Iris pigment epithelial cell (primary cell): ENCODE measurements at places on chromosomes 3 and 15.

DNA sequence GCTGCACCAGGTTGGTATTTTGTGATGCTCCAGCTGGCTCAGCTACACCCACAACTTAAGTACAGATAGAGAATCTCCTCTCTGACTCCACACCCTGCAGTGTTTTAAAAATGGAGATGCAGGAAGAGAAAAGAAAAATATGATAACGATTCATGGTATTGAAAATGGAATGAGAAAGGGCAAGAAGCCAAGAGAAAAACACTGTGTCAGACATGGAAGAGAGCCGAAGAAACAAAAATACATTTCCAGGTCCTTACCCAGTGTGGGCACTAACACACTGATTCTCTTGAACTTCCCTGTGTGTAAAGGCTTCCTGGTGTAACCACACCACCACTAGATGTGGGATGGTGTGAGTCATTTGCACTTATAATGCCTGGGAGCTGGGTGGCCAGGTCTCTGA is 93.1 kb downstream of the GMPS start:
- DNase-seq, result peak; percentile 66

GRCh38 chr3:79672075-79672474 is 95.7 kb downstream of the ROBO1 start:
- no peak for DNase-seq

- no peak for DNase-seq
Observed at GRCh38 chr3:147705651-147706051, 296.5 kb downstream of the ZIC1 start.

- DNase-seq, result peak; percentile 74
Observed at GRCh38 chr3:17195856-17196604, 311.3 kb downstream of the PLCL2 start.

GRCh38 chr3:42188376-42188775 is 77.6 kb downstream of the CCK start:
- DNase-seq, result no peak

GRCh38 chr3:76456322-76456721 is 583.6 kb upstream of the ROBO2 start:
- no peak for DNase-seq

GRCh38 chr3:129598000-129598381 is 8.5 kb downstream of the PLXND1 start:
- peak; percentile 37 for DNase-seq

DNA sequence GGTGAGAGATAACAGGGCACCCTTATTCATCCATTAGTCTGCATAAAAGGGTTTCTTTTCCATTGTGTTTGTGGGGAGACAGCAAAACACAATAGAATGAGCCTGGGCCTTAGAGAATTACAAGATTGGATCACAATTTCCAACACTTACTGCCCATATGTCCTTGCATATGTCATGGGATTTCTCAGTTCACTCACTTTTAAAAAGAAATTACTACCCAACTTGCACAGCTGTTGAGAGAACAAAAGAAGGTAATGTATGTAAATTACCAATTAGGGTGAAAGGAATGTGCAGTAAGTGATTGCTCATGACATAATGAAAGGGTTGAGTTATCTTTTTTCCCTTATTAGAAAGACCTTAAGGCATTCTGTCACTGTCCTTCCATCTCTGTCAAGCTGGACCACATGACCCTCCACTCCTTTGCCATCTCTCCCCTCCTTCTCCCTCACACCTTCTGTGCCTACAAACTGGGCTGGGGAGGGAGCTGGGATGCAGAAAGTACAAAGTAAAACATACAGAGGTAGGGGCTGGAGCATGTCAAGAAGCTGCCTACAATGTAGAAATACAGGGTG is 244.2 kb downstream of the ZMAT3 start:
- no peak for DNase-seq

GRCh38 chr3:197300361-197300760 is 1.9 kb upstream of the DLG1 start:
- DNase-seq, result no peak

- DNase-seq, result peak; percentile 85
Observed at GRCh38 chr3:170307671-170308405, 49.7 kb upstream of the SKIL start.

DNA sequence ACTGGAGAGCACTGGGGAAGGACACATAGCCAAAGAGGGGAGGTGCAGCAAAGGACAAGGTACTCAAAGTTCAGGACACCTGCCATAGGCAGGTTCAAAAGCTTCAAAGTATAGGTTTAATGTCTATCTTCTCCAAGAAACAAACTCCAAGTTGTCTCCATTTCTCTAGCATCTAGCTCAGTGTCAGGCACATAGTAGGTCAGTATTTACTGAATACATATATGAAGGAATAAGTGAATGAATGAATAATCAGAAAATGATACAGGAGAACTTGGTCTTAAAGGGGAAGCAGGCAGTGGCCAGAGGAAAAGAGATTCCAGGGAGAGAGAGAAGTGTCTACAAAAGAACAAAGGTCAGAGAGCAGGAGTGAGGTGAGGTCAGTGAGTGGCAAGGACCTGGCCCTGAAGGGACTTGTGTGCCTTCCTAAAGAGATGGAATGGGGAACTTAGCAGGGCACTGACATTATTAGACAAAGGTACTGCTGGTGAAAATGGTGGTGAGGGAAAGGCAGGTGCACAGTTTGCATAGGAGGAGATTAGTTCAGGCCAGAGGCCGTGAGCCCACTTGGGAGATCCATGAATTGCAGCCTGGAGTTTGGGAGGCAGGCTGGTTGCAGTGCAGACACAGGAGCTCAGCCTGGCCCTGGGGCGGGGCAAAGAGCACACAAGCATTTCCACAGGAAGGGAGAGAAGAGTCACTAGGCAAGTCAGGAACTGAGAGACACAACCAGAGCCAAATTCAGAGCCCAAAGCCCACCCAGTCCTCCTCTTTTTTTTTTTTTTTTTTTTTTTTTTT is 21.4 kb downstream of the TBC1D2B start:
- DNase-seq, result no peak

- DNase-seq, result no peak
Observed at GRCh38 chr3:129462361-129462968, 22.4 kb downstream of the IFT122 start.

- no peak for DNase-seq
Observed at GRCh38 chr3:16904423-16905417, 20.0 kb downstream of the PLCL2 start.

GRCh38 chr15:22930782-22931484 is 49.2 kb downstream of the CYFIP1 start:
- peak; percentile 28 for DNase-seq

DNA sequence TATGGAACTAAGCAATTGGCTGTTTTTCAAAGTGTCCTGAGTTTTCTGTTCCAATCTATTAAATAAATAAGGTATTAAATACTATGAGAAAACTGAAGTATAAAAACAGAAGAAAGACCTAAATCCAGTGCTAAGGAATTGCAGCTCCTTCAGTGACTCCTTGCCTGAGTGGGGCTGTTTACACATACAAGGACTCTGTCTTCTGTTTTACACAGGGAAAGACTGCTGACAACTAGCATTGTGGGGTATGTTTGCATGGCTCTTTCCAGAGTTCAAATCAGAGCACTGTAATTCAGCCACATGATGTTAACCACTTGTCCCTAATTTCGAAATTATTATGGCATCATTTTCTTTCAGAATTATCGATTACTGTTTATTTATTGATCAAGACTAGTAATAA is 31.3 kb upstream of the MEIS2 start:
- no peak for DNase-seq

DNA sequence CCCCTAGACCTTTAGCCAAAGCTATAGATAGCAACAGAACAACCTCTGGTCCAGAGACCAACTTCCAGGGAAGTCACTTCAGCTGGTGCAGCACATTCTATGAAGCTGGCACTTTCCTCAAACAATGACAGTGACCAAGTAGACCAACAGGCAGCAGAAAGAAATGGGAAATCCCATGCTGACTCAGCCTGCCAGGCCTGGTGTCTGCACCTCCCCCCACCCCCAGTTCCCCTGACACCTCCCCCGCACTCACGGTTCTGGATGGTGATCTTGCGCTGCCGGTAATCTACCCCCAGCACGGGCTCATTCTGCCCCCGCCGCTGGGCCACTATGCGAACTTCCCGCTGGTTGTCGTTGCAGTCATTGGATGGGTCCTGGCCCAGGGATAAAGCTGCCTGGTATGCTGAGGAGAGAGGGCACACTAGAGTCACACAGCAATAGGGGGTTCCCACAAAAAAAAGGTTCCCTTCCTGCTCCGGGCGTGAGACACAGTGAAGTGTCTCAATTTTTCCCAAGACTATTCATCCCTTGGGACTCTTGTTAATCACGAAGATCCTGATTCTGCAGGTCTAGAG is 17.0 kb downstream of the ILDR1 start:
- no peak for DNase-seq

GRCh38 chr15:79332824-79333510 is 22.1 kb downstream of the TMED3 start:
- no peak for DNase-seq

DNA sequence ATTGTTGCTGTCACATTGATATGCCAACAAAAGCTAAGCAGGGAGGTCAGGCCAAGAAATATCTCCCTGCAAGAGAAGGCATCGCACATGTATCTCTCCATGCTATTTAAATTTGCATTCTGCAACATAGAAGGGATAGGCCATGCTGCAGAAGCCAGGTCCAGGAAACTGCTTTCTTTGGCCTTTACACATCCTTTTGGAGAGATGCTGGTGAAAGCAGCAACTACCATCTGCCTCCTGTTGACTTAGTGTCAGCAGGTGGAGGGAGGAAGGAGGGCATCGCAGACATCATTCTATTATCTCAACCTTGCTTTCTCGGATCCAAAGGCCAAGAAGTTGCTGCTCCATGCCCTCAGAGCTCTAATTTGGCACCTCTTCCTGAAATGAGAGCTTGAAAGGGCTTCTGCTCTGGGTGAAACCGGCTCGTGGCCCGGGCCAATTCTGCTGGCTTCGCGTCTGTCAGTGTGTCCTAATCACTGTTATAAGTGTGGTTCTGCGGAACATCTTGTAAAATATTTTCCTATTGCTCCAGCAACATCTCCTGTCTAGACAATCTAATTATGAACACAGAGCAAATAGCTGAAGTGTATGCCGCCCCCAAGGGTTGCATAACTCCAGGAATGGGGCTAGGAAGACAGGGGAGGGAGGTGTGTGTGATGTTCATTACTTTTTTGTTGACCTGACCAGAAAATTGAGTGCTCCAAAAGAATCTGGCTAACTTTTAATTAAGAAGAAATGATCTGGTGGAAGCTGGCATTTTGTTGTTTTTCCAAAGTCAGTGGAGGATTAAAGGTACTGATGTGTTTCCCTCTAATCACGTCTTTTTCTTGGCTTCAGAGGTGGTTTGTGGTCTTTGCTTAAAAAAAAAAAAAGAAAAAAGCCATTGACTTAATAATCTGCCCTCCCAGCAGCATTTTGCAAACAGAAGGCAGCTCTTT is 89.1 kb downstream of the TPRG1 start:
- DNase-seq, result no peak

DNA sequence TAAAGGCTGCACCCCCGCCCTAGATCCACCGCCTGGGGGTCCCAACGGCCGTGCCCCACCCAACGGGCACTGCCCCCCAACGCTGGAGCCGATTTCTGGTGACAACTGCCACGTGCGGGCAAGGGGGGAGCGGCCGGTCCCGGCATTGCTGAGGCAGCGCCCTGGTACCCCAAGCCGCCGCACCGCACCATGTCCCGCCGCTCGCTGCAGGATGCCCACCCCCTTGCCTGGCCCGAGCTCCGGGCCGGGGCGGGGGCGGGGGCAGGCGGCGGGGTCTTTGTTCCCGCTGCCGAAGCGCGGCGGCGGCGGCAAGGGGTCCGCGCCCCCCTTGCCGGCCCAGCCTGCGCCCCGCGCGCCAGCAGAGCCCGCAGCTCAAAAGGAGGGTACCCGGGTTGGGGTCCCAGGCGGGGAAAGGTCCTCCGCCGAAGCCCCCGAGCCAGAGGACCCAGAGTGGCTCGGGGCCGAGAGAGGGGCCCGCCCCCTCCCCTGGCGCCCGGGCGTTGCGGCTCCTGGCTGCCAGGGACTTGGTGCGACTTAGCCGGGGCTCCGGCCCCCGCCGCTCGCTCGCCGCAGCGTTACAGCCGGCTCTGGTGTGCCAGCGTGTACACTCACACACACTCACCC is 678 bp downstream of the SEMA7A start:
- no peak for DNase-seq

GRCh38 chr3:133881492-133881891 is 14.2 kb downstream of the RAB6B start:
- DNase-seq, result no peak

DNA sequence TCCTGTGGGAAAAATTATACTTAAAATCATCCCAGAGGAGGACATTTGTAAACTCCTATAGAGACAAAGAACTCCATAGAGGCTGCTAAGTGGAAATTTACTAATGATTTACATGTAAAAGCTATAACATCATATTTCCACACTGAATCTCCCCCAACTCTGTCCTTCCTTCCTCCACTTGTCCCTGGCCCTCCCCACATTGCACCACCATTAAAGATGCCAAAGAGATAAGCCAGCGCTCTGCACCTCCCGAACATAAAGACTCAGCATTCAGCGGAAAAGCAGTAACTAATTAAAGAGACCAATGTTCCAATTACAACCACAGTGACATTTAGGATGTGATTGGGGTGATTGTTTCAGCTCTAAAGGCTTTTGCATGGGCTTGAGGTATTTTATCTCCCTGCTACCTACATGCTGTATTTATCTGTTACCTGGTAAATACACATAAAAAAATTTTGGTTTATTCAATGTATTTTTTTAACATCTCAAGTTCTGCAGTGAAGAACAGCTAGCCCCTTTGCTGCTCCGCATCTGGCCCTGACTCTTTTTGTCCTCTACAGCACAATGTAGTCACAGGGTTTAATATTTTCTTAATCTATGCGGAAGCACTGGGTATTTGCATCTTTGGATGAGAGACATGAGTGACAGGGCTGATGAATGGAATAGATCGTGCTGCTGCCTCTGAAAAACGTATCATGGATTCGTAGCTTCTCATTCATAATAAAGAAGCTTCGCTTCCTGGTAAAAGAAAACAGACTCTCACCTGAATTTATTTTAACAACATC is 35.3 kb upstream of the B3GNT5 start:
- peak; percentile 22 for DNase-seq

GRCh38 chr3:11904157-11904556 is 57.5 kb upstream of the TAMM41 start:
- DNase-seq, result no peak

DNA sequence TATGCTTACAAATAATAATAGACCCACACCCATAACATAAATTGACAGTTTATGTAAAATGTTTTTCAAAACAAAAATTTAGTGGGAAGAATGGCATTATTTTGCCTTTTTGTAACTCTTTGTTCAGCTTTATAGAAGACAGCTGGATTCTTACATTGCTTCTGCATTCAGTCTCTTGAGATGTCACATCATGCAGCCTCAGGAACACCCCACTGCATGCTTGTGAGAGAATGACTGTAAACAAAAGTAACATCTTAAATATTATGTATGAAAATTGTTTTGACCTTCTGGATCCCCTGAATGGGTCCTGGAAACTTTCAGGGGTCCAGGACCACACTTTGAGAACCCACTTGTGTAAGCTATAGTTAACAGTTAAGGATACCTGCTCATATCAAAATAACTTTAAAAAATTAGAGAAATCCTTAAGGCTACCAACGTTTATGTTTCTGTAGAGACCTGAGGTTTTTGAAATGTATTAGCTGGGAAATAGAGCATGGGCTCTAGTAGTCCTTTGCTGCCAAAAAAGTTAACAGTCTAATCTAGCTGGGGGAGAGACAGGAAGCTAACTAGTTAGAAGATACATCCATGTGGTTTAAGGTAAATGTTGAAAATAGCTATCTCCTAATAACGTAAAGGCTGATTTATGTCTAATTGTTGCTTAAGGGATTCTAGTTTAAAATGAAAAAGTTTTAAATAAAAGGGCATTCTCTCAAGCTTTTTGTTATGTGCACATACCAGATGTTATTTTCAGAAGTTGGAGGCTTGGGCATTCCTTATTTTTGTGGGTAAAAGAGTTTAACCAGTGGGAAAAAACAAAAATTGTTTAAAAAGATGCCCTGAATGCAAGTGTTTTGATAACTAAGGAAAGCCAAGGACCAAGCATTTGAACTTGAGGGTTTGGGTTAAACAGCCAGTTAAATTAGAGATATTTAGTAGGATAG is 3.8 kb downstream of the USP3 start:
- no peak for DNase-seq
